Muscle of back (tissue), 13 donors: ENCODE measurements at places on chromosomes 16 and 17. TPM values are rescaled to one million over a fixed set of nuclear protein-coding genes. Genes with fewer than 3 reads are reported as not detected.
A peak's percentile ranks its signal among the peaks of the same experiment; 100 is the strongest.

Gene STXBP4
- 4.5 TPM for polyA plus RNA-seq

DNA sequence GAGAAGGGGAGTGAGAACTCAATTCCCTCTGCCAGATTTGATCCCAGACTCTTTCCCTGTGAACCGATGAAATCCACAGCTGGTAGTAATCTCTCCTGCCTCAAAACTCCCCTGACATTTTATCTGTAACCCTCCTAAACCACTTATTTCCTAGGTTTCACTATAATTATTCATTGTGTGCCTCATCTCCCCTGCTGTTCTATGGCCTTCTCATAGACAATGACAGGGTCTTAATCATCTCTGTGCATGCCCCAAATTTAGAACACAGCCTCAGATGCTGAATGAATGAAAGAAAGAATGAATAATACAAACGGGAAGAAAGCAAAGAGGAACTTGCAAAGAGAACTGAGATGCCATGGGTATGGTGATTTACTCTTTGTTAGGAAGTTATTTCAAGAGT, 451.1 kb downstream of the HS3ST3B1 start:
- no peak for DNase-seq

DNA sequence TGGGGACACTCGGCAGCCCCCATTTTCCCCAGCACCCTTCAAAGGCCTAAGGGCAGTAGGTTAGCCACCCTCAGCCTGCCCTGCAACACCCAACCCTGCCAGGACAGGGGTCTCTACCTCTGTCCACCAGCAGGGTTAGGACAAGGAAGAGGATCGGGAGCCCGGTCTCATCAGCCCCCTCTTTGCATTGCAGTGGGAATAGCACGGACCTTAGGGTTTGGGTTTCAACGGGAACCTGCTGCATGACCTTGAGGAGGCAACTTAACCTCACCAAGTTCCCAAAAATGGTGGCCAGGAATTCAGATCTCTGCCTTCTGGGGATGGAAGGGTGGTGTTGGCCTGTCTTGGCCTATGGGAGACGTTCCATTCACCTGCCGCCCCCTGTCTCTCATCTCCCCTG, 20.2 kb upstream of the SPPL2C start:
- no peak for DNase-seq

Gene EPN3
- 1.2 TPM for polyA plus RNA-seq

Gene C17orf78
- polyA plus RNA-seq = 0.22 TPM

GRCh38 chr17:76575570-76575969, 10.1 kb downstream of the ST6GALNAC2 start:
- no peak for DNase-seq

- no peak for DNase-seq
Observed at GRCh38 chr17:40663252-40663651, 1.7 kb downstream of the KRT222 start.

DNA sequence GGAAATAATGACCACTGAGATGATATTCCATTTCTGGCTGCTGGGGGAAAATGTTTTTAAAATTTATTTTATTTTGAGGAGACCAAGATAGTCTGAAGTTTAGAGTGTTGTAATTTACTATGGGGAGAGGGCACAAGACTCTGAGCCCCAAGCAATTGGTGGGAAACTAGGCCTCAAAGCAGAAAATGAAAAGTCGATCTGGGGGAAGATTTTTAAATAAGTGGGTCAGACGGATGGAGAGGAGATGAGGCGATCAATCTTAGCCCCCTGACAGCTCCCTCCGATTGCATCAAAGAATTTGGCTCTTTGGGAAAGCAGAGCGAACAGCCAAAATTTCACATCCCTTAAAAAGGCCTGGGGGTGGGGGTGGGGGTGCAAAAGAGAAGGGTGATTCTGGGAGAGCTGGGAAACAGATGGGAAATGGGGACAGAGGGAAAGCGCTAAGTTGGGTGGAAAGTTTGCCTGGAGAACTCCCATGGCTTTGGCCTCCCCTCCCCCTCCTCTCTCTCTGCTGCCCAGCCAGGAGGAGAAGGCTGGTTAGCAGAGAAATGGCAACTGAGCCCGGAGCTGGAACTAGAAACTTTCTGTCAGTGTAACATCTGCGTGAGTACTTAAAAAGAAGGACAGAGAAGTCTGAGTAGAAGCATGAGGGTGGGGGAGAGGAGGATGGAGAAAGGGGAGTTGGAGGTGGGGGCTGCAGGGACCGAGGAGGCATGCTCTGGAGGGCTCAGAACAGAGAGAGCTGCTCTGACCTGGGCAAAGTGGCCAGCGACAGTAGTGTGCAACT, 1.4 kb upstream of the HOXB2 start:
- DNase-seq = no peak

- no peak for DNase-seq
Observed at GRCh38 chr16:53609536-53609935, 94.1 kb downstream of the RPGRIP1L start.

GRCh38 chr17:4658478-4659305, 17.2 kb upstream of the ALOX15 start:
- no peak for DNase-seq

DNA sequence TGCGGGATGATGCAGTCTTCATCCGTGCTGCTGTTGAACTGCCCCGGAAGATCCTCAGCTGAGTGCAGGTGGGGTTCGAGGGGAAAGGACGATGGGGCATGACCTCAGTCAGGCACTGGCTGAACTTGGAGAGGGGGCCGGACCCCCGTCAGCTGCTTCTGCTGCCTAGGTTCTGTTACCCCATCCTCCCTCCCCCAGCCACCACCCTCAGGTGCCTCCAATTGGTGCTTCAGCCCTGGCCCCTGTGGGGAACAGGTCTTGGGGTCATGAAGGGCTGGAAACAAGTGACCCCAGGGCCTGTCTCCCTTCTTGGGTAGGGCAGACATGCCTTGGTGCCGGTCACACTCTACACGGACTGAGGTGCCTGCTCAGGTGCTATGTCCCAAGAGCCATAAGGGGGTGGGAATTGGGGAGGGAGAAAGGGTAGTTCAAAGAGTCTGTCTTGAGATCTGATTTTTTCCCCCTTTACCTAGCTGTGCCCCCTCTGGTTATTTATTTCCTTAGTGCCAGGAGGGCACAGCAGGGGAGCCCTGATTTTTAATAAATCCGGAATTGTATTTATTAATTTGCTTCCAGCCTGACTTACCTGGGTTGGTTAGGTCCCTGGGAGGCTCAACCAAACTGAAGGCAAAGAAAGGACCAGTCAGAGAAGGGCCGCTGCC, 5.8 kb downstream of the TRAF4 start:
- DNase-seq = no peak

DNA sequence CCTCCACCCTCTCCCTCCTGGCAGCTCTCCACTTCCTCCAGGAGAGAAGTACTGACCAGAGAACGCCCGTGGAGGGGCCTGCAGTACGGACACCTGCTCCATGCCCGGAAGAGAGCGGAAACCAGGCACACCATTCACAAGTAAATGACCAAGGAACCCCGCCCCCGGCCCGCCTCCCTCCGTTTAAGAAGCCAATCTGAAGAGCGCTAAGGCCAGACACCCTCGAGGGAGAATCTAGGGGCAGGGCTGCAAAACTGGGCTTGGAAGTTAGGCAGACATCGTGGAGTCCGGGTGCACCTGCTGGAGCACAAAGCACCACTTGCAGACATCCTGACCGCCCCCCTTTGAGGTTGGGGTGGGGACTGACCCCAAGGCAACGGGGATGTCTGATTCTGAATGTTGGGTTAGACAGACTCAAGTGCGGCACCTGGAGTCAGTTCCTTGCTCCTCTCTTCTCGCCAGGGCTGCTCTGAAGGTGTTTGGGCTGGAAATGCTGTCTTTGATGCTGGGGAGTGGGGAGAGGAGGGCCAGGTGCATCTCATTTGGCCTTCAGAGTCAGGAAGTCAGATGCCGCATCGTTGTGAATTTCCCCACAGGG, 964 bp upstream of the FAAP100 start:
- peak; percentile 56 for DNase-seq

DNA sequence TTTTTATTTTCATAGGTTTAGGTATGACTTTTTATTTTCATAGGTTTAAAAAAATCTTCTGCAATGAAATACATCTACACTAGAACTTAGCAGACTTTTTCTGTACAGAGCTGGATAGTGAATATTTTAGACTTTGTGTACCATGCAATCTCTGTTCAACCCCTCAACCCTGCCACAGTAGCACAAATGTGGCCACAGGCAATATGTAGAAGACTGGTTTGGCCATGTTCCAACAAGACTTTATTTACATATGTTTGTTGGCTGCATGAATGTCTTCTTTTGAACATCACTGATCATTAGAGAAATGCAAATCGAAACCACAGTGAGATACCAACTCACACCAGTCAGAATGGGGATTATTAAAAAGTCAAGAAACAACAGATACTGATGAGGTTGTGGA, 229.2 kb downstream of the SHISA9 start:
- DNase-seq = no peak

GRCh38 chr16:69064124-69064763, 41.2 kb upstream of the HAS3 start:
- DNase-seq = no peak

DNA sequence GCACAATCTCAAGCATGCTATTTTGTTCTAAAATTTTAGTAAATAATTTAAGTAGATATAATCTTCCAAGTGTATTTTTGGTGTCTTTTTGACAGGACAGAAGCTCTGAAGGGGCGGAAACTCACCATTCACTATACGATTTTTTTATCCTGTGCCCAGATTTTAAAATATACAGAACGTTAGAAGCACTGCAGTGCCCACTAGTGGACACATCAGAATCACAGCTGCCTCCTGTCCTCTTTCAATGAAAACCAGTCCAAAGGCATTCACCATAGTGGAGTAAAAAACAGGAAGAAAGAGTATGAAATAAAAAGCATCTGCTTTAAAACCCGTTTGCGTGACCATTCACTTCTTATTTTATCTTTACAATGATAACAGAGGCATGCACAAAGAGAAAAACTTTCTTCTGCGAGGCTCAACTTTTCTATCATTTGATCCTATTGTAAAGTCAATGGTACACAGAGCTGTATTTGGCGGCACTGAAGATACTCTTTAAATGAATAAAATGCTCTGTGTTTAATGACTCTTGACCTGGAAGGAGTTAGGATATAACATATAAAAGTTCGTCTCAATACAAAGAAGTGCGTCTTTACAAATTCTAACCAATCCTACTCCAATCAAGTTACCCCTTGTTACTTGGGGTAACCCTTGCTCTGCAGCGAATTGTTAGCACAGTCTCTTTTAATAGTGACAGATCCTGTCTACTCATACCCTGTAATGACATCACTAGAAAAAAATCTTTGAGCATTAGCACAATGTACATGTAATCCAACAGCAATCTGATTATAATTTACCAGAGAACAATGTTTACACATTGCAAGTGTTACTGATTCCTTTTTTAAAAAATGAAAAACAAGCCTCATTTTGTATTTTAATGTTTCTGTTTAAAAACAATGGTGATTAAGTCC, 339.8 kb upstream of the PSMD7 start:
- DNase-seq = peak; percentile 87

DNA sequence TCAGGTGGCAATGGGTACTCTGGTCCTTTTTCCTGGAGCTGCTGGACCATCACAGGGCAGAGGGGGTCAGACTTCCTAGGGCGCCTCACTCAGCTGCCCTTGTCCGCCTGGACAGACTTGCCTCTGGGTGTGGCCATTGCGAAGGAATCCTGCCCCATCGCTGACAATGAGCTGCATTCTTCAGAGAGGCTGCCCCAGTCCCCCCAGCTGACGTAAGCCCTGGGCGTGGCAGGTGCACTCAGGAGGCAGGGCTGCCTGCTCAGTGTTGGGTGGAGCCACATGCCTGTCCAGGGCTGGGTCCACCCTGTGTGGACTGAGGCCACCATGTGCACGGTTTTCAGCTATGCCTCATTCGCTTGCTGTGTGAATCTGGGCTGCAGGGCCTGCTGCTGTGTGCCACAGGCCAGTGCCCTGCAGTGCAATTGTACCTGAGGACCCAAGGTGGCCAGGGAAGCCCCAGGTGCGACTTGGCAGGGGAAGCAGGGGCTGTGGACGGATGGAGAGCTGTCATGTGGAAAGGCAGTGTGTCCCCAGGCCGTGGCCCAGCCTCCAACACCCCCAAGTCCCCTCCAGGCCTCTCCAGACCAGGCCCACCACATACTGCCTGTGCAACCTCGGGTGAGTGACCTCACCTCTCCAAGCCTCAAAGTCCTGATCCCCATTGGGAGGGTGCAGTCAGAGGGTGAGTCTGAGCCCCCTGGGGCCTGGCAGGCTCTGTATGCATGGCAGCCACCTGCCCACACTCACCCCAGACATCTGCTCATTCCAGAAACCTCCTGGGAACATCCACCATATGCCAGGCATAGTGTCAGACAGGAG, 14.0 kb upstream of the MPRIP start:
- peak; percentile 56 for DNase-seq

DNA sequence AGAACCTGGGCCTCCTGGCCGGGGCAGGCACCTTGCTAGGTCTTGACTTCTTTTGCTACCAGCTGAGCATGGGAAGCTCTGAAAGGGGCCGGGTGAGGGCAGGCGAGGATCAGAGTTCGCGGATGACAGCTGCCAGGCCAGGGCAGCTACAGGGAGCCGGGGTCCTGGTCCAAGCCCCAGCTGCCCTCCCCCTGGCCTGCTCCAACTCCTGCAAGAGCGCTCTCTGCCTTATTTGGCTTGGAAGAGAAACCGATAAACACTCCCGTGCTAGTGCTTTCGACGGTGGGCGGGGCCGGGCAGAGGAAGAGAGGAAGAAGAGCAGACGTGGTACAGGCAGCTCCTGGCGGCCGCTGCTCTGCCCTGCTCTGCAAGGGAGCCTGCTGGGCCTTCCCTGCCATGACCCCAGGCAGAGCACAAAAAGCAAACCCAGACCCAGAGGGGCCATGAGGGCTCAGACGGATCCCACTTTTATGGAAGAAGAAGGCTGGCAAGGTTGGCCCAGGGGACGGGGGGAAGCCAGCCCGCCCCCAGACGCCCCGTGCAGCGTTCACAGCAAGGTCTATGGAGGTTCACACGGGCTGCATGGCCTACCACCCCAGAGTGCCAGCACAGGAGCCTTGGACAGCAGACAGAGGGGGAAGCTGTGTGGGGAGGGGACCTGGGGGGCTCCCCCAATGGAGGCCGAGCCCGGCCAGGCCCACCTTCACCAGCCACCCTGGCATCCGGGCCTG, 25.6 kb downstream of the PIEZO1 start:
- DNase-seq = no peak

GRCh38 chr17:73279704-73280103, 18.0 kb upstream of the CPSF4L start:
- no peak for DNase-seq

Gene RPS6KB1
- polyA plus RNA-seq = 27.8 TPM
